Hippocampal formation (tissue), 2 donors: ENCODE measurements at places on chromosomes 12 and 14.

- DNase-seq = peak; percentile 54
Observed at GRCh38 chr14:89041257-89041582, 216.8 kb downstream of the TTC8 start.

DNA sequence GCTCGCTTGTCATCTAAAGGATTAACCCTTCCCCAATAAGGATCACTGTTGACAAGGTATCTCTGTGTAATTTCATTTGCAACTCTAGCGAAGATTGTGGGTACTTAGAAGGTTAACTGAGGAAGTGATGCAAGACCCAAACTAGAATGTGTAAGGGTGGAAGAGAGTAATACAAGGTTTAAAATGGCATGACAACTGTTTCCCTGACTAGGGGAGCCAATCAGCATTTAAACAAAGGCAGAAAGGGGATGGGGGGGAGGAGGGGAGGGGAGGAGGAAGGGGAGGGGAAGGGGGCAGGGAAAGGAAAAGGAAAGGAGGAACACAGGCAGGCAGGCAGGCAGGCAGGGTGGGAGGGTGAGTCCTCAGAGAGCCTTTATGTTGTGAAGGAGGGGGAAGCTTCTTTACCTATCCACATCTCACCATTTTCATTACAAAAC, 31.1 kb downstream of the NRDE2 start:
- no peak for DNase-seq

GRCh38 chr12:127600211-127600610, 666.8 kb upstream of the TMEM132C start:
- no peak for DNase-seq

GRCh38 chr12:88952562-88952942, 372.3 kb upstream of the KITLG start:
- no peak for DNase-seq

- no peak for DNase-seq
Observed at GRCh38 chr12:132282950-132283771, 46.2 kb downstream of the GALNT9 start.

GRCh38 chr12:107241411-107241810, 148.1 kb upstream of the CRY1 start:
- peak; percentile 1 for DNase-seq

- no peak for DNase-seq
Observed at GRCh38 chr12:93748672-93749383, 71.7 kb downstream of the CRADD start.

- peak; percentile 50 for DNase-seq
Observed at GRCh38 chr12:112798048-112798760, 6.7 kb downstream of the RPH3A start.

- peak; percentile 63 for DNase-seq
Observed at GRCh38 chr14:95307402-95308041, 12.2 kb downstream of the CLMN start.
